ENCODE measurements at places on chromosomes 5 and 9. TPM values are rescaled to one million over a fixed set of nuclear protein-coding genes. Genes with fewer than 3 reads are reported as not detected.

Gene CDH9
- total RNA-seq: not detected

Gene PHF24
- not detected for total RNA-seq

Gene MARCHF3
- total RNA-seq: 6.9 TPM

DNA sequence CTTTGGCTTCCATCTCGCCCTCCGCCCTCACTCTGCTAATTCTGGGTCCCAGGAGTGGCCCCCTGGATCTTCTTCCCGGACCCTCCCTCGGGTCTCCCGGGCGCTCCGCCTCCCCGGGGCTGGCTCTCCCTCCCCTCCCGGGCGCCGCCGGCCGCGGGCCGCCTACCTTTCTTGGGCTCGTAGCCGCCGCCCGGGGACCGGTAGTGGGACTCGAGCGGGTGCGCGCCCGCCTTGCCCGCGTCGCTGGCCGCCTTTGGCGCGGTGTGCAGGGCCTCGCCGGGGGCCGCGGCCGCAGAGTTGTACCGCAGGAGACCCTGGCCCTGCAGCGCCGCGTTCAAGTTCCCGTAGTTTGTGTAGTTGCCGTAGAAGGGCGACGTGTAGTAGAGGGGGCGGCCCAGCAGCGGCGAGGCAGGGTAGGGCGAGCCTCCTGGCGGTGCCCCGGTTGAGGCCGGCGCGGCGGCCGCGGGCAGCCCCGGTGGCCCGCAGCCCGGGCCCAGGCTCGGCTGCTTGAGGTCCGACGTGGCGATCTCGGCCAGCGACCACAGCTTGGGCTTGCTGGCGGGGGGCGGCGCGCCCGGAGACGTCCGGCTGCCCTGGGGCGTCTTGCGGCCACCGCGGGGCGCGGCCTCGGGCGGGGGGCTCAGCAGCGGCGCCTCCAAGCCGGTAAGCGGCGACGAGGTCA, 3.2 kb downstream of the IRX2 start:
- no peak for DNase-seq

All from MG63 (cell line).